ENCODE measurements at places on chromosomes 5 and 9.

DNA sequence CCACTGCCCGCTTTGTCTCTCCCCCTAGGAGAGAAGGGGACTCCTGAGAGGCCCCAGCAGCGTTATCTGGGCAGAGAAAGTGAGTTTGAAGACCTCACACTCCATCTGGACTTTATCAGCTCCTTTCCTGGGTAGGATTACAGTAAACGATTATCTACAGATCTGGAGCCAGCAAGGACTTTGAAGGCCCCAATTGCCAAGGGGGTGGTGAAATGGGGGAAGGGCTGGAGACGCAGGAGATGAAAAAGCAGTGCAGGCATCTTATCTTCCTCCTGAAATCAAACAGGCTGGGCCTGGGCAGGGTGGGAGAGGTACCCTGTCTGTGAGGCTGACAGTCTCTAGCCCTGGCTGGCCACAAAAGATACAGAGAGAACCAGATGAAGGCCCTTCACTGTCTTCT, 105.8 kb upstream of the MSX2 start:
- ATAC-seq = peak; percentile 56

DNA sequence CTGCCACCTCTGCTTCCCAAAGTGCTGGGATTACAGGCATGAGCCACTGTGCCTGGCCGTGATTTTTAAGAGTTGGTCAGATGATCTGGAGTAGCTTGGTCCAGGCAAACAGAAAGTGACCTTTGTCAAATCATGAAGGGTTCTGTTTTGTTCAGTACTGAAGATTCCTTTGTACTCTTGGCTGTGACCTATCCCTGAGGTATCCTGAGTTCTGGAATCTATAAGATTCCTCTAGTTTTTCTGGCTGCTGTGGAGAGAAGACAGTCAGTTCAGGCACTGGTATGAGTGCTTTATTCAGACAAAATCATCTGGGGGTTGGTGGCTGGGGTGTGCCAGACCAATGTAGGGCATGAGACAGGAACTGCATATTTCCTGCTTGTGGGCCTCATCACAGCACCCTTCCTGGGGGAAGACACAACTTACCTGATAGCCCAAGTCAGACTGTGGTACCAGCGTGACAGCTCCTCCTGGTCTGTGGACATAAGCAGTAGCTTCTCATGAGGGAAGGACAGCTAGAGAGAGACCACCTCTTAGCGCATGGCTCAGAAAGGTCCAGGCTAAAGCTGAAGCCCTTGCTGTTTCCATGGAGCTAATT, 3.1 kb downstream of the ARHGEF39 start:
- ATAC-seq = no peak

DNA sequence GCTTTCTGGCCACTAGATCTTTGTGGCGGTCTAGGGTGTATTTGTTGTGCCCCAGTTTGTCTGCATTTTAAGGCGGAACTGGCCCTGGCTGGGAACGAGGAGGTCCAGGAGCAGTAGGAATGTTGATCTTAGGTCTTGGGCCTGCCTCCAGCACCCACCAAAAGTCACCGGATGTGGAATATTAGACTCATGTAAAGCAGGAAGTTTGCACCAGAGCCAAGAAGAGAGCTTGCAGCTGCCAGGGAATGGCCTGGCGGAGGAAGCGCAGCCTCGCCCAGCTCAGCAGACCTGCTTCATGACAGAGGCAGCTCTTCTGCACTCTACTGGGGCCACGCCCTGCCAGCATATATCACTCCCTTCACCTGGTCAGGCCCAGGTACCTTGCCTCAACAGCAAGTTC, 3.3 kb downstream of the GPX3 start:
- ATAC-seq = no peak

- no peak for ATAC-seq
These were observed 330.3 kb downstream of the TRIM36 start for GRCh38 chr5:114839360-114839759.

DNA sequence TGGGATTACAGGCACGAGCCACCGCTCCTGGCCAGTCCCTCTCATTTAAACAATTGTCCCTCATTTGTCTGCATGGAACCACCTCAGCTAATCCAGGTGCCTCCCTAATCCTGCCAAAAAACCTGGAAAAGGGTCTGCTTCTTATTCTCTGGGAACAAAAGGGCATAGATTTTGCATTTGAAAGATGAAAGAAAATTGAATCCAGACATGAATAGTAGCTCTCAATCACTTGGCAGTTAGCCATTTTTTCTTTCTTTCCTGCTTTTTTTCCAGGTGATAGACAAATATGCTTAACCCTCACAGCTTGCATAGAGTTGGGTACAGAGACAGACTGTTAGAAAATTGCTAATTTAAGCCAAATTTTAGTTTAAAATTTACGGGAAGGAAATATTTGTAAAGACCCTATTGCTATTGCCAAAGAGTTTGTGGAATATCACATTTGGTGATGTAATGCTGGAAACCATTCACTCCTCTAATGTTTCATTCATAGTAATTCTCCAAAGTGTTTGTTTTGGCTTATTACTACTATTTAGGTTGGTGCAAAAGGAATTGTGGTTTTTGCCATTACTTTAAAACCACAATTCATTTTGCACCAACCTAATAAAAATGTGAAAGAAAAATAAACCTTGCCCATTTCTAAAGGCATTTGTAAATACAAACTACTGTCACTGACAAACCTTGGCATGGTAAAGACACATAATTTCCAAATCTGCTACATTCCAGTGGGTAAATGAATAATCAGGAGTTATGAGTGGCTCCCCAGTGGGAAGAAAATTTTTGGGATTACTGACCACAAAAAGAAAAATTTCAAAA, 80.5 kb upstream of the JAK2 start:
- ATAC-seq = no peak

GRCh38 chr9:93451849-93452709, 594 bp downstream of the FAM120A start:
- ATAC-seq = peak; percentile 26

DNA sequence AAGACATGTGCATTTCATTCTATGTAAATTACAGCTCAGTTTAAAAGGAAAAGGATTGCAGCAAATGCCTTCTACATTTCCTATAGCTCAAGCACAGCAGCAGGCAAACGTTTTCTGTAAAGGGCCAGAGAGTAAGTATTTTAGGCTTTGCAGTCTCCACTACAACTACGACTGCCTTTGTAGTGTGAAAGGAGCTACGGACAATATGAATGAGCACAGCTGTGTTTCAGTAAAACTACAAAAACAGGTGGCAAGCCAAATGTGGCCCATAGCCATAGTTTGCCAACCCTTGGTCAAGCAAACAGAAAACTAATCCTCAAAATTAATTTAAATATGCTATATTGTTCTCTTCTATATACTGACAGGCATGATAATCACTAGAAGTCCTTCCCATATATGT, 7.2 kb downstream of the PTBP3 start:
- ATAC-seq = no peak

DNA sequence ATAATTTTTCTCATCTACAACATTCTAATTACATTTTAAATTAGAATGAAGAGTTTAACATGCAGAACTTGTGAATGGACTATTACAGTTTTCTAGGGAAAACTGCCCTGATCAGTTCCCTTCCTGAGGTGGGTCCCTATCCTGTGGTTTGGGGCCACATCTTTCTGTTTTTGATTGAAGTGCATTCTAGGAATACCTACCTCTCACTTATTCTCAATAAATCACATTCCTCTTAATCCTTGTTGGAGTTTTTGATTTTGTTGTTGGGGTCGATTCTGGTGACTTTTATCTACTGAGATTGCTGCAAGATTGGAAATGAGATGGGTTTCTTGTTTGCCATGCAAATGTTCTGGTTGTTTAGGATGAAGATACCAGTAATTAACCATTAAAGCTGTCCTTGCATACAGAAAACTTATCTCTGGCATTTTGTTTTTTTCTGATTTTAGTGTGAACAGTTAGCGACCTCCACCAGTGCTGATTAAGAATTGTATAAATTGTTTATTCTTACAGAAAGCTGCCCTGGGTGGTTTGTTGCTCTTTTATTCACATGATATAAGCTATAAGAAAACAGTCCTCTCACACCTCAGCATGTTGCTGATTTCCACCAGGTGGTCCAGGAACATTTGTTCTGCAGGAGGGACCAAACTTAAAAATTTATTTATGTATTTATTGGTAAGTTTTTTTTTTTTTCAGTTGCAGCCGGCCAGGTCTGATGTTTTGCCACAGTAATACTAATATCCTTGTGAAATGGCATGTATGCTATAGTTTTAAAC, 269.9 kb downstream of the FANCC start:
- no peak for ATAC-seq

GRCh38 chr5:156402387-156402921, 75.5 kb downstream of the SGCD start:
- ATAC-seq = no peak

DNA sequence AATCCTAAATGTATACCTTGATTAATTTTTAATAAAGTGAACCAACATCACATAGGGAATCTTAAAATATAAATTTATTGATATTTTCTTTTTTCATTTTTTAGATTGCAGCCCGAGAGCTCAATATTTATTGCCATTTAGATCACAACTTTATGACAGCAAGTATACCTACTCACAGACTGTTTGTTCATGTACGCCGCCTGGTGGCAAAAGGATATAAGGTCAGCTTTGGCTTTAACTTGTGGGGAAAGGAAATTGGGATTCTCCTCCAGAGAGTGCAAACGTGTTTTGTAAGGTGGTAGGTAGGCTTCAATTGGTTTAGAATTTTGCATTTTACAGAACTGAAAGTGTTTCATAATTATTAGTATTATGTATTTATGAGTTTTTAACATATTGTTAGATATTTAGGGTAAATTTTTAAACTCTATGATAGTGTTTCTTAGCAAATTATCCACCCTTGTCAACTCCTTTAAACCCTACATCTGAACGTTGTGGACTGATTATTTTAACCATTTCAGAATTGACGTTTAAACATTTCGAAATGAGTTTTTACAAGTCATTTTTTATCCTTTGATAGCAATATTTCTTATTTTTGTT, 17.5 kb upstream of the DHFR start:
- ATAC-seq = peak; percentile 96

DNA sequence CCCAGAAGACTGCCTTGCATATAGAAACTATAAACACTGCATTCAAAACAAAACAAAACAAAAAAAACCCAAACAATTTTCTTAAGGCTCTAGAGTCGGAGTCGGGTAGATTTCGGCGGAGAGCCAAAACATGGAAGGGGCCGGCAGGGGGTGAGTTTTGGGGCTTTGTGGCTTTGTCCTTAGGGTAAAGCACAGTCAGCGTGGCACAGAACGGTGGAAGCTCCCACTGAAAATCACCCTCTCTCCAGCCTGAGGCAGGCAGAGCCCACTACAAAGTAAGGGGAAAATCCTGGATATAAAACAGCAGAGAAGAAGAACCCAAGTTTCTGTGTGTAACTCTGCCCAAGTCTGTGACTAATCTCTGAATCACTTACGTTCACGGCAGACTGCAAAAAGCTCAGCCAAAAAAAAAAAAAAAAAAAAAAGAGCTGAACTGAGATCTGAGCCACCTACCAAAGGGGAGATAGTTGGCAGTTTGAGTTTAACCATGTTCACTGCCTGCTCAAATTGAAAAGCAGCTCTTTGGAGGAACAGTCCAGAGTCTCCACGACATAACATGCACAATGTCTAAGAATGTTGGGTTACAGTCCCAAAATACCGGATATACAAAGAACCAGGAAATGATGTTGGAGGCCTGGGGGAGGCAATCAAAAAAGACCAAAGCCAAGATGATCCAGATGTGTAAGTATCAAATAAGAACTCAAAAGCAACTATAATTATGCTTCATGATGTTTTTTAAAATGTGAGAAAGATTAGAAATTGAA, 26.6 kb upstream of the OR2K2 start:
- peak; percentile 91 for ATAC-seq

- no peak for ATAC-seq
These were observed 102.4 kb upstream of the HAND1 start for GRCh38 chr5:154580422-154580821.

DNA sequence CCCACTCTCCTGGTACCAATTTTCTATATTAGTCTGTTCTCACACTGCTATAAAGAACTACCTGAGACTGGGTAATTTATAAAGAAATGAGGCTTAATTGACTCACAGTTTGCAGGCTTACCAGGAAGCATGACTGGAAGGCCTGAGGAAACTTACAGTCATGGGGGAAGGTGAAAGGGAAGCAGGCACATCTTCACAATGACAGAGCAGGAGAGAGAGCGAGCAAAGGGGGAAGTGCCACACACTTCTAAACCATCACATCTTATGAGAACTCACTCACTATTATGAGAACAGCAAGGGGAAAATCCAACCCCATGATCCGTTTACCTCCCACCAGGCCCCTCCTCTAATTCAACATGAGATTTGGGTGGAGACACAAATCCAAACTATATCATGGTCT, 72.2 kb downstream of the ATG10 start:
- no peak for ATAC-seq

- ATAC-seq = no peak
These were observed 72.8 kb upstream of the COL5A1 start for GRCh38 chr9:134568811-134569210.

DNA sequence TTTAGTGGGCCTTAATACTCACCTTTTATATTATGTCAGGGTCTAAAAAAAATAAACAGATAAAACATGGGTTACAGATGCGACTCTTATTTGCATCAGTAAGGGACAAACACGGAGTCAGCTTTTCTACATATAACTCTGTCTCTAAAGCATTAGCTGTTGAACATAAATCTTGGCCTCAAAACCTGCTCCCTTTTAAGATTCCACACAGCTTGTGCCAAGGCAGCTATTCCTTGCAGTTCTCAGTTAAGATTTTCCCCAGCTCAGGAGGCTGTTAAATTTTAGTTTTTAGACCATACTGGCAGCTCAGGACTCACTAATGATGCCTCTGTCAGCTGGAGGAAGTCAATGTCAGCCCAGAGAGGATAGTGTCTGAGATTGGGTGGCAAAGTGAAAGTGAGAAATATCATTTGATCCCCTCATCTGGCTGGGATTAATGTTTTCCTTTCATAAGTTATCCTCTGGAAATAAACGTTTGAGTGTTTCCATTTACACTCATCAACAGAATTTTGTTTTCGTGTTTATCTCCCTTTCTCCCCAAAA, 287.5 kb downstream of the ELAVL2 start:
- ATAC-seq = no peak

- peak; percentile 94 for ATAC-seq
These were observed 12.0 kb upstream of the C9 start for GRCh38 chr5:39376293-39376714.

GRCh38 chr9:18009902-18010301, 431.0 kb downstream of the SH3GL2 start:
- no peak for ATAC-seq

DNA sequence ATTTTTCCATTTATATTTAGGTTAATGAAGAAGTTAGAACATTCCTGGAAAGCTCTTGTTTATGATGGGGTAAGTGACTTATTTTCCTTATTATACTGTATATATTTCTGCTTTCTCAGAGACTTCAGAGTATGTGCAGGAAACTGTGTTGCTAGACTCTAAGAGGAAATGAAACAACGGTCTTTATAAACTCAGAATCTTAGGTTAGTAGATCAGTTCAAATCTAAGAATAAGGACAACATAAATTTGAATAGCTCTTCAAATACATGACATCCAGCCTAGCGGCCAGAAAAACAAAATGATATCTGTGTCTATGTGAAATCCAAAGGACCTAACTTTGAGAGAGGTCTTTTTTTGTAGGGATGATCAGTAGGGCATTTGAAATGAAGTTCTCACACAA, 94.3 kb downstream of the PRKACG start:
- ATAC-seq = no peak

Measured in SK-N-SH treated with all-trans-retinoic acid at 6 μM for 48 hours (cell line).